AG20443 (cell line): ENCODE measurements at places on chromosomes 1 and 21.

DNA sequence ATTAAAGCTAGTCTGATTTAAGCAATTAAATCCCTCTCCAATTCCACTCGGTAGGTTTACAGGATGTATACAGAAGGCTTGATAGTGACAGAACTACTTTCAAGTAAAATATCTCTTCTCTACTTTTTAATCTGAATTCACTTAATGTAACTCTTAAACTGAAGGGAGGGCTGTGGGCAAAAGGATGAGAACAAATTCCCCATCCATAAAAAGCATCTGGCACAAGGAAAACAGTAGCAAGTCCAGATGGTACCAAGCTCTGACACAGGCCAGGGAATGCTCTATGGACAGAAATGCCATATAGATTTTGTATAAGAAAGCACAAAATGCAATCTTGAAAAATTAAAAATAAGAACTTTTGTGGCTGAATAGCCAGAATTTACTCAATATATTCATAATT is 53.1 kb upstream of the USH2A start:
- no peak for DNase-seq

- DNase-seq = no peak
Measured at GRCh38 chr1:181126871-181127587, 38.5 kb downstream of the IER5 start.

DNA sequence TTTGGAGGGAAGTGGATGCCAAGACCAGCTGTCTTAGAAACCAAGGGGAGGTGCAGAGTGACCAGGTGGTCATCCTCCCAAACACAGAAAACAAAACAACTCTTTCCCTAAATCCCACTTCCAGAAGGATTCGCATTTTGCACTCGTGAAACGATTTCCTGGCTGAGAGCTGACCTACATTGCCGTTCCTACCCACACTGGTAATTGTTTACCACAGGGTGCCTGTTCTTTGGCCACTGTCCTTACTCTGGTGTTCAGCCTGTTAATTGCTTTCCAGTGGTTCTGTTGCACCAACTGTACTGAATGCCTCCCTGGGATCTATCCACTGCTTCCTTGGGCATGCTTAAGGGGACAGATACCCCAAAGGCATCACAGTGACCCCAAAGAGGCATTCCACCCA is 23.2 kb upstream of the PLA2G2C start:
- DNase-seq = no peak

DNA sequence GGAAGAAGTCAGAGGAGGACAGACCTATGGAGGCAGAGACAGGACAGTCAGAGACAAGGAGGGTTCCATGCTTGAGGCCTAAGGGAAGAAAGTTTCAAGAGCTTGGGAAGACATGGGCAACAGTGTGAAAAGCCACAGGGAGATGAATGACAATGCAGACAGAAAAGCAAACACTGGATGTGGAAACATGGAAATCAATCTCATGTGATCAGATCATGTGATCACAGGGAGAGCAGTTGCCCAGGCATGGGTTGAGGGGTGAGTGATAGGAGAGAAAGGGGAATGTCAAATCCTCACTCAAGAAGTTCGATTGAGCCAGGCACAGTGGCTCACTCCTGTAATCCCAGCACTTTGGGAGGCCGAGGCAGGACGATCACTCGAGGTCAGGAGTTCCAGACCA is 17.2 kb downstream of the PTAFR start:
- no peak for DNase-seq

GRCh38 chr1:171583591-171584201 is 38.3 kb upstream of the MYOCOS start:
- DNase-seq = no peak

- DNase-seq = no peak
Measured at GRCh38 chr21:37805266-37805665, 111.0 kb downstream of the KCNJ6 start.

DNA sequence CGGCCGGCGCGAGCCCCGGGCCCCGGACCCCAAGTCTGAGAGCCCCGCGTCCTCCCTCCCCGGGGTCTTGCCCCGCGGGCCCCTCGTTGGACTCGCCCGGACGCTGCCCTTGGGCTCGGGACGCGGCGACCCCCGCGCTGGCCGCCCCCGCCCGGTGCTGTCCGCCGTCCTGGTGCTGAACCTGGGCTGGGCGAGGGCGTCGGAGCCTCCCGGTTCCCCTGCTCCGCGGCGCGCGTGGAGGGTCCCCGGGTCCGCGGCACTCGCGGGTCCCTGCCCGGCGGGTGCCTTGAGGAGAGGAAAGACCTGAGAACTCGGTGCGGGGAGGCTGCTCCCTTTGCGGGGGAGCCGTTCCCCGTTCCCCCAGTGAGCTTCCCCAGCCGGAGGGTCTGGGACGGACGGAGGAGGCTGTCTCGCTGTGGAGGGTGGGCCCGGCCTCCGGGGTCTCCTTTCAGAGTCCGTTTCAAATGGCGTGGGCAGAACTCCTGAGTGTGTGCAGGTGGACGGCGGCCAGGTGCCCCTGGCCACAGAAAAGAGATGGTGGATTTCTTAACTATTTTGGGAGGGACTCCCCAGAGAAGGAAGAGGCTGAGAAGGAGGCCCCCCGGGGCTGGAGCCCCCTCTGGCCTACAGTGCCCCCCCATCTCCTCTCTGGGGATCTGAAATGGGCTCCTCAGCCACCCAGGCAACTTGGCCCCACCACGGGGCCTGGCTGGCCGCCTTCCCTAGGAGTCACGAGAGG is 595 bp downstream of the GABRD start:
- no peak for DNase-seq

DNA sequence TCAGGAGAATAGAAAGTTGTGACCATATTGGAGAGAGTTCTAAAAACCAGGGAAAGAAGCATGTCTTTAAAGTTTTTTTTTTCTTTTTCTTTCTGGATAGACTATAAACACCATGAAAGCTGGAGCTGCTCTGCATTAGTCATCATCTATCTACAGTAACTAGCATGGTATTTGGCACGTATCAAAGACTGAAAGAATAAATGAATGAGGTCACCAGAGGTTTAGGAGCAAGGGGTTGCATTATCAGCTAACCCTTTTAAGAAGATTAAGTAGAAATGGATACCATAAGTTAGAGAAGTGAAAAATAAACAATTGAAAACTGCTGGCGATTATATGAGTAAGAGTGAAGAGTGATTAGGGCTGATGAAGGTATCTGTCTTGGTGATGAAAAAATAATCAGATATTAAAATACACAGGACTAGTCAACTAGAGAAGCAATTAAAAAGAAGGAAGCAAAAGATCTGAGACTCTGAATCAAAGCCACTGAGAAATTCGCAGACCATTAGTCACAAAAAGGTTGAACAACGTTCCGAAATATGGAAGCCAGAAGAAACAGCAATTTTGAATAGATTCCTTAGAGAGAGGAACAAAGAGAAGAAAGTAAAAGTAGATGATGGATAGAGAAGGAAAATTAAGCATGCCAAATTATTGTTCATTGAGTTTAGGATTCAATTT is 536.4 kb downstream of the DPYD start:
- DNase-seq = peak; percentile 53

DNA sequence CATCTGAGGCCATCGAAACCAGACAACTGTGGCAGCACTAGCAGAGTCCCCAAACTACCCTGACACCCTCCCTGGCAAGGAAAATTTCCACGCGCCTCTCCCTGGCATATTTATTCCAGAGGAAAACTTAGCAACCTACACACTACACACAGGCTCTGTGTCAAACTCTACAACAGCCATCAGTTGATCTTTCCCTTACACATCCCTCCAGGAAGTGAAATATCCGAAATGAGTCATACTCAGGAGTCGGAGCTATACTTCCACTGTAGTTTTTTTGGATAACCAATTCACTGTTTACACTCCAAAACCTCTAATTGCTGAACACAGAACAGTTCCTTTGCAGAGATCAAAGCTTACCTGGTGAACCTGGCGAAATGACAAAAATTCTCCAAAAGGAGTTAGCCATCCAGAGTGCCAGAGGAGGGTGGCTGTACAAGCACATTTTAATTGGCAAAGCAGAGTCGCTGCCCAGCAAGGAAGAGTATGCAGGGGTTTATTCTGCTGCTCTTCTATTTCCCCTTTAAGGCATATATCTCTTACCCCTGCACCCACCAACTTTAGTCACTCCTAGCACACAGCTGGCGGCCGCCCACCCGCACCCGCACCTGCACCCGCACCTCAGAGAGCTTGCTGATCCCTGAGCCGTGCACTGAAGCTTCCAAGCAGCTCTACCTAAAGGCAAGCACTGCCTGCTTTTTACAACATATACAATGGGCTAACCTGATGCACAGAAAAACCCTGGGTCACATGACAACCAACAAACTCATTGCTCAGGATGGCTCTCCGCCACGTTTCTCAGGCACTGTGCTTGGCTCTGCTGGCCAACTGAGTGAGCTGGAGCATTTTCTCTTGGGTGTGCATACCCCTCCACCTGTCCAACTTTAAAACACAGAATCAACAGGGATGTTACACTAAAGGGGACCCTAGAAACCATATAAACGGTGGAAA is 54.9 kb downstream of the CAPZB start:
- peak; percentile 58 for DNase-seq
